Right atrium auricular region (tissue), 2 donors: ENCODE measurements at places on chromosomes 13 and 19.

DNA sequence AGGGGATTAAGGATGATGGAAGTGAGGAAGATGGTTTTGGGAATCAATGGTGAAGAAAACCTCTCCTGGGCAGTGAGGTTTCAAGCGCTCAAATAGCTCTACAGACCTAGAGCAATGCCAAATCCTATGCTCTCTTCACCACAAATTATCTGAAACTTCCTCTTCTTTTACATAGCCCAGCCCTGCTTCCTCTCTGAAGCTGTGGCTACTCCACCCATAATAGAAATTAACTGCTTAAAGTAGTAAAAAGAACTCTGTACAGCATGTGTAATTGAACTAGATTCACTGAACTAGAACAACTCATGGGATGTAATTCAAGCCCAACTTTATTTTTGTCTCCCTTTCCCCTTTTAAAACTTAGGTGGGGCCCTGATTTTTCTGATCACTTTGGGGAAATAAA is 20.4 kb upstream of the IFT88 start:
- DNase-seq: no peak

DNA sequence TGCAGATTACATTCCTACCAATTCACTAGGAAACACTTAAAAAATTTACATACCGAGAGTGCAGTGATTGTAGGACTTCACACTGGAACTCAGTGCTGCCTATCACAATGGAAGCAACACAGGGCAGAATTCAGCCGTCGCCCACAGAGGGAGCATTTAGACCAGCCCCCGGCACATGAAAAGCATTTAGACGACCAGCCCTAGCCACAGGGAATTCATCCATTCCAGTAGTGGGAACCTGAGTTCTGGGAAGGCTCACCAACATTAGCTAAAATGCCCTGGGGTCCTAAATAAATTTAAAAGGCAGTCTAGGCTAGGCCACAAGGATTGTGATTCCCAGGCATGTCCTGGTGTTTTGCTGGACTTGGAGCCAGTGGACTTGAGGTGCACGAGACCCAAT is 155.2 kb downstream of the LIG4 start:
- DNase-seq: no peak

DNA sequence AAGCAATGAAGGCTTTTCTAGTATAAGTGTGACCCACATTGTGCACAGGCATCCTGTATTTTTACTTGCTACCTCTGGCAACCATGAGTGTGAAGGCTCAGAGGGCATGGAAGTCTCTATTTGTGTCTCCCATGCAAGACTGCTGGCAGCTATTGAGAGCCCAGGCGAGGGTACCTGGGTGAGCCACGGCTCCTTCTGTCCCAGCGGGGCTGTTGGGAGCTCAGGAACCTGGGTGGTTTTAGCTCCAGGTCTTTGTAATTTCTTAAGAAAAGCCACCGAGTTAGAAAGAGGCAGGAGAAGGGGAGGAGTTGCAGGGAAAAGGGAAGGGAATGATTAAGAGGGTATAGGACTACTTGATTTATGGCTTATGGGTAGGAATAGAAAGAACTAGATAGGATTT is 190.4 kb upstream of the SOX1 start:
- DNase-seq: no peak

DNA sequence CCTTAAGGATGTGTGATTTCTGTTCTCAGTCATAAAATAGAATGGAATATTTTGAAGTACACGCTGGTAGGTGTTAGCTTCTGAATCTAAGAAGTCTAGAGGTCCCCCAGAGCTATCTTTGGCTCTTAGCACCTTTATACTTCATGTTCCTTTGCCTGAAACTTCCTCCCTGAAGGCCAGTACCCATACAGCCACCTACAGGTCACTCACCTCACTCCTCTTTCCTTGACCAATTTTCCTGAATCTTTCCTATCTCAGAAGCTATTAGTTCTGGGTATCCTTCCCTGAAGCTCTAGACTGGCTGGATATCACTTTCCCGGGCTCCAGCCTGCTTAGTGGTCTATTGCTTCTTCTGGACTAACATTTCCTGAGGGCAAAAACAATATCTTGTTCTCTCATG is 93.4 kb upstream of the EDNRB start:
- no peak for DNase-seq

DNA sequence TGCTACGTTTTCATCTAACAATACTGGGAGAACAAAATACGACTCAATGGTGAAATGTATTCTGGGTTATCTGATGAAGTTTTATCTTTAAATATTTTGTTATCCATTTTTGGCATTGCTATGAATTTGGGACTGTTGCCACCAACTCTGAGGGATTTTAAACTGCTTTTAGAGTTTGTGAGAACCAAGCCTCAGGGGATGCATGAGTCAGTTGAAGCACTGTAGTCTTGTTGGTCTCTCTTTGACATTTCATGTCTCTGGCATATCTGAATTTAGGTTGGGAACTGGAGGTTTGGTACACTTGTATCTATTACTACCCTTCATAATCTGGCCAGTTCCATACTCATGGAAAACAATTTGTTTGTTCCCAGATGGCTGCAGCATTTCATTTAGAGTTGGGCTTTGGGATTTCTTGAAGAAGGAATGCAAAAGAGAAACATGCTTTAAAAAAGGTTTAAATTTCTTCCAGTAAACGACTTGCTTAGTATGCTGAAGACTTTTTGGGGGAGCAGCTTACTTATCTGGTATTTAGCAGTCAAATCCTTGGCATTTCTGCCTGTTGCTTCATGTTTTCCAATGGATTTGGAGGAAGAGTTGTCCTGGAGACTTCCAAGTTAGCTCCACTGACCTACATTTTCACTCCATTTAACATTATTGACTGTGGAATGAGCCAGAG is 28.9 kb downstream of the ARHGEF7 start:
- no peak for DNase-seq
